ENCODE measurements at places on chromosomes 13 and 19.

GRCh38 chr19:4134351-4134750, 10.4 kb upstream of the MAP2K2 start:
- DNase-seq, result no peak

DNA sequence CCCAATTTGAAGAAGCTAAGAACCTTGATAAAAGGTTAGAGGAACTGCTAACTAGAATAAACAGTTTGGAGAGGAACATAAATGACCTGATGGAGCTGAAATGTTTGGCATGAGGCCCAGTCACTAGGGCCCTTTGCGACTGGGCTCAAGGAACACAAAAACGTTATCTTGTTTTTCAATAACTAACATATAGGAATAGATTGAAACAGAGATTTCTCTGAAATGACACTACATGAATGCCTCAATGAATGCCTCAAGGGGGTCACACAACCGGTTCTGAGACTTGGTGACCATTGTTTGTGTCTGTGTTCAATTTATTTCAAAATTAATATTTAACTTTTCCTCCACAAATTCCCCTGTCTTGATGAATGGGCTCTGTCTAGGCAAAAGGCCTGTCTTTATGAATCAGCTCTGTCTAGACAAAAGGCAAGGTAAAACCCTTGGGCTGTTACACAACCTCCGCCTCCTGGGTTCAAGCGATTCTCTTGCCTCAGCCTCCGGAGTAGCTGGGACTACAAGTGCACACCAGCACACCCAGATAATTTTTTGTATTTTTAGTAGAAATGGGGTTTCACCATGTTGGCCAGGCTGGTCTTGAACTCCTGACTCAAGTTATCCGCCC, 932 bp upstream of the ZNF486 start:
- no peak for DNase-seq

DNA sequence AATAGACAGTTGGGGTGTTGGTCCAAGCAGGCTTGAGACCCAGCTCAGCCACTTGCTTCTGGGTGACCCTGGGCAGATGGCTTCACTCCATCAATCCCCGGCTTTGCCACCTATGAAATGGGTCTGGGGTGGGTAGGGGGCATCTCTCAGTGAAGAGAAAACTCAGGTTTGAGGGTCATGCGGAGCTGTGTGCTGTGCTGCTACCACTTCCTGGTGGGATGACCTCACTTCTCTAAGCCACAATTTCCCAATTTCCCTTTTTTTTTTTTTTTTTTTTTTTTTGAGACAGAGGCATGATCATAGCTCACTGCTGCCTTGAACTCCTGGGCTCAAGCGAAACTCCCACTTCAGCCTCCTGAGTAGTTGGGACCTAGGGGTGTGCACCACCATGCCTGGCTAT, 4.6 kb upstream of the PLAUR start:
- DNase-seq, result no peak

GRCh38 chr13:44425041-44425814, 51.6 kb downstream of the SERP2 start:
- no peak for DNase-seq

DNA sequence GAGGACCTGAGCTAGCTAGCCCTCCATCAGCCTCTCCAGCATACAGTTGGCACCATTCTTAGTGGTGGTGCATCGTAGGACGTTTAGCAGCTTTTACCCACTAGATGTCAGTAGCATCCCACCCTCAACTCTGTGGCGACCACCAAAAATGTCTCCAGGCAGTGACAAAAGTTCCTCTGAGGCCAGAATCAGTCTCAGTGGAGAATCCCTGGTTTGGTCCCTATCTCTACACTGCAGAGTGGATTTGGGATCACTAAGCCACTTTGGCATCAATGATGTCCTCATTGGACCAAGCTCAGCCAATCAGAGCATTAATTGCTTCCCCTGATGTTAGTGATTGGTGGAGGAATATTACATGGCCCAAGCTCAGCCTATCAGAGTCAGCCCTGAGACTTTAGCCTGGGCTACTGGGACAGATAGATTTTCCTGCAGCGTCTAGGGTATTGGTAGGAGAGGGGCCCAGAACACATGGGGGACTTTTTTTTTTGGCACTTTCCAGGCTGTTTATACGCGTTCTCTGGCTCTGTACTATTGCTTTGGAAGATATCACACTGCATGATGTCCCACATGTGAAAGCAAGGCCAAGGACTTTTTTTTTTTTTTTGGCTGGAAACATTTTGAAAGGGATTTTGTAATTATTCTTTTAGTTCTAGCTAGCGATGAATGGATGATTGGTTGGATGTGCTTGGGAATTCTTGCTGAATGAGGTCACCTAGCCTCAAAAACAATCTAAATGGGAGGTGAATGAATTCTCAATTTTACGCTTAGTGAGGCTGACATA, 7.0 kb downstream of the TMEM221 start:
- DNase-seq, result no peak

GRCh38 chr13:113771709-113772331, 12.8 kb downstream of the TMEM255B start:
- no peak for DNase-seq

- no peak for DNase-seq
Observed at GRCh38 chr13:97179501-97179900, 42.6 kb upstream of the MBNL2 start.

GRCh38 chr13:109144693-109145437, 515.5 kb downstream of the MYO16 start:
- no peak for DNase-seq

Measured in iPS DF 19.7 (cell line).